T-helper 2 cell (primary cell): ENCODE measurements at places on chromosomes 12 and 14.

- DNase-seq = no peak
Measured at GRCh38 chr12:127063339-127064072, 1203.5 kb upstream of the TMEM132C start.

DNA sequence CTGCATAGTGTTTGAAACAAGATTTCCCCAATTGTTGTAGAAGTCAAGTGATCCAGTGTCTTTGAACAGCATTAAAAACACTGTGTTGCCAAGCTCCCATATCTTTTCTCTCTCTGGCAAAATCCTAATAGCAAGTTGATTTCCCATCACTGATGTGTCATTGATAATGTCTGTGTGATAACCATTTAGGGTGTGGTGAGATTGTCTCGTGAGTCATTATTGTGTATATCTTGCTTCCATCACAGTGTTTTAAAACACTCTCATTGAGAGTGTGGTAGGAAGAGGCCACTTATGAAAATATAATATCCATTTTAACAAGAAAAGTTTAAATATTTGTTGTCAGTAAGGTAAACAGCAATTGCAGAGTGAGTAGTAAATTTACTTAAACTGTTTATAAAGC is 74.7 kb downstream of the PRORP start:
- DNase-seq = no peak

DNA sequence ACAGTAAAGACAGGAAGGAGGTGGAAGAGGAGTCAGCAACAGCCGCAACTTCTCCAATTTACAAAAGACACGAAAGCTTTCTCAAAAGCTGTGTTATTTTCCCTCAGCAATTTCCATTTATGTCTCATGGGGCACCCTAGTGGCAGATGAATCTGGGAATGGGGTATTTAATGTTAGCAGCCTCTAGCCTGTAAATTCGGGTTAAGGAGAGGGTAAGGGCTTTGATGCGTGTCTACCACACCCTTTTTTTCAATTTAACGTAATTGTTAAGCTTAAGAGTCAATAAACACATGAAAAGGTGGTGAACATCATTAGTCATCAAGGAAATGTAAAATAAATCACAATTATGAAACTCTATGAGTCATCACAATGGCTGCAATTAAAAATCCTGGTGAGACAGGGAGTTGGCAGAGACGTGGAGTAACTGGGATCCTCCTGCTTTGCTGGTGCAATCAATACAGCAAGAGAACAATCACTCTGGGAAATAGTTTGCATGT is 986.4 kb downstream of the AACS start:
- DNase-seq = no peak

DNA sequence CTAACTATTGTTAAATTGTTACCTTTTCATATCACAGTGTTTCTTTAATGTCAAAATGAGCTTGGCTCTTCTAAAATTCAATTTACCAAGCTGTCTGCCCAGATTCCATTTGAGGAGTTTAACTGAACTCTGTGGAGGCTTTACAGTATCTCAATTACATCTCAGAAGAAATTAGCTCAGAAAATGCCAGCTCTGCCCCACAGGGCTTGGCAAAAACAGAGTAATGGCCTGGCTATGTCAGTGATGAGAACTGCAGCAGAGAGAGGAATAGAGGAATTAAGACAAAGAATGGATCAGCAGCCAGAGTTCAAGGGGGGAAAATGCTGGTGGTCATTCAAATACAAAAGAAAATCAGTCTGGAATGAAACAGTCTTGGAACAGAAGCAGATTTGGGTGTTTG is 15.8 kb upstream of the TMTC1 start:
- no peak for DNase-seq

GRCh38 chr14:66405158-66405557 is 81.0 kb upstream of the CCDC196 start:
- DNase-seq = no peak
